ENCODE measurements at places on chromosomes 1 and 21.

GRCh38 chr1:31799895-31800673, 15.7 kb downstream of the SPOCD1 start:
- DNase-seq, result no peak

DNA sequence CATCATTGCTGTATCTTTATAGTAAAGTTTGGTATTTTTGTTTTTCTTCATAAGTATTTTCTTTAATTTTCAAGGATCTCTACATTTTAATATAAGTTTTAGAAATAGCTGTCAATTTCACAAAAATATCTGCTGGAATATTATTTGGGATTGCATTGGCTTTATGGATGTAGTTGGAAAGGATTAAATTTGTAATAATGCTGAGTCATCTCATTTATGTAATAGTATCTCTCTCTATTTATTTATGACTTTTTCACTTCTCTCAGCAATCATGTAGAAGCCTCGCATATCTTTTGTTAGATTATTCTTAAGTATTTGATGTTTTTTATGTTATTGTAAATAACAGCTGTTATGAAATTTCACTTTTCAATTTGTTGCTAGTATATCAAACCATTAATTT, 223.1 kb upstream of the POGK start:
- no peak for DNase-seq

GRCh38 chr1:110728388-110729001, 53.8 kb upstream of the KCNA3 start:
- DNase-seq, result no peak

DNA sequence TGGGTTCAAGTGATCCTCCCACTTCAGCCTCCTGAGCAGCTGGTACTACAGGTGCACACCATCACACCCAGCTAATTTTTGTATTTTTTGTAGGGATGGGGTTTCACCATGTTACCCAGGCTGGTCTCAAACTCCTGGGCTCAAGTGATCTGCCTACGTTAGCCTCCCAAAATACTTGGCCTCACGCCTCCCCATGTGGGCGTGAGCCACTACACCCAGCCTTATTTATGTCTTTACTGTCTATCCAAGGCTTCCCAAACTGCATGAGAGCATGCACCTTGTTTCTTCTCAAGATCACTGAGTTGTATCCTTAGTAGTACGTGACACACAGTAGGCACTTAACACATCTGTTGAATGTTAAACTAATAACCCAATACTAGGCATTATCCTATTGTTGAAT, 14.2 kb downstream of the WASF2 start:
- no peak for DNase-seq

GRCh38 chr1:170307426-170307825, 161.7 kb downstream of the NTMT2 start:
- DNase-seq, result no peak

GRCh38 chr1:58721247-58721820, 21.5 kb upstream of the MYSM1 start:
- no peak for DNase-seq

GRCh38 chr1:4169991-4170390, 269.9 kb upstream of the C1orf174 start:
- DNase-seq, result no peak

- no peak for DNase-seq
These were observed 662.9 kb downstream of the PLPP3 start for GRCh38 chr1:55916481-55916880.

GRCh38 chr1:17308593-17308992, 596 bp downstream of the PADI4 start:
- no peak for DNase-seq

DNA sequence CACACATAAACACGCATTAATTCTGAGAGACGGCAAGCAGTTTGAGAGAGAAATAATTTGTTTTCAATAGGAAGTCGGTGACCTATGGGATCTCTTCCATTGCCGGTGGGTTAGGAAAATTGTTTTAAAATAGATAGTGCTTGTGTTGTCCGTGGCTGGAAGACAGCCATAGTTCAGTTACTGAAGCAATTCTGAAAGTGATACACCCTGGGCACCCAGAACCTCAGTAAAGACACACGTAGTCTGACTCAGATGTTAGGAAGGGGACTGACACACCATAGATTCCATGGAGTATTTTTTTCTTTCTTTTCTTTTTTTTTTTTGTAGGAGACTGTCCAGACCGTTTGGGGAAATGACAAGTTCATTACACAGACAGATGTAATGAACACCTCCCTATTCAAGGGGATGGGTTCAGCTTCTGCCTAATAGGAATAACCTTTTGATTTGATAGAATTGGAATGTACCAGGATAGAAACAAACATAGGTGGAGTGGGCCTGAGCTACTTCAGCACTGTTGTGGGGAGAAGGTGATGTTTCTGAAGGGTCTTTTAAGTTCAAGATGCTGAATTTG, 1.6 kb downstream of the C1orf21 start:
- DNase-seq, result no peak

DNA sequence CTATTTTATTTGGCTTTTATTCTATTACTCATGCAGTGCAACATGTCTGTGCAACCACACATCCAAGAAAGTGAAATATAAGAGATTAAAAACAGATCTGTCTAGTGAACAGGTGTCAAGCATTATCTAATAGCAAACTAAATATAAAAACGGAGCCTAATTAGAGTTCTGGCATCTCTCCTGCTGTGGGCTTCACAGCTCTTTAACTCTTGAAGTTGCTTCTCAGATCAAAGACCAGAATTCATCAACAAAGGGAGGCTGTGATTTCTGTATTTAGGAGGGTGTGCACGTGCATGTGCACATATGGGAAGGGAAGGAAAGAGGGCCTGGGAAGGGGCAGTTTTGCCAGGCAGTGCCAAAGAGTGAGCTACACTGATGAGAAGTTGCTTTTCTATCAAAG, 81.0 kb downstream of the MIS18A start:
- no peak for DNase-seq

DNA sequence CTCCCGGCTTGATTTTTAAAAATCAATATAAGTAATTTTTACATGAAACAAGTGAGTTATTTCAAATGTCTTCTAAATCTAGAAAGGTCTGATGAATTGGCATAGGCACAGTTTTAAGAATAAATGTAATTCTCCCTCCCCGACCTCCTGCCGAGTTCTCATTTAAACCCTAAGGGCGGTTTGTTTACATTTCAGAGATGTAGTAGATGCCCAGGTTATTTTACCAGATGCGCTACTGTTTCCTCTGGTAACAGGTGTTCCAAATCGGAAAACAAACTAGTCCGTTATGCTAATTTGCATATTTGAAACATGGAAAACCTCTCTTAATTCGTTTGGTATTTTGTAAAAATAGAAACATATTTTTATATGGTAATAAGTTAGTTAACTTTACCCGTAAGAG, 53.8 kb upstream of the CFAP126 start:
- no peak for DNase-seq

DNA sequence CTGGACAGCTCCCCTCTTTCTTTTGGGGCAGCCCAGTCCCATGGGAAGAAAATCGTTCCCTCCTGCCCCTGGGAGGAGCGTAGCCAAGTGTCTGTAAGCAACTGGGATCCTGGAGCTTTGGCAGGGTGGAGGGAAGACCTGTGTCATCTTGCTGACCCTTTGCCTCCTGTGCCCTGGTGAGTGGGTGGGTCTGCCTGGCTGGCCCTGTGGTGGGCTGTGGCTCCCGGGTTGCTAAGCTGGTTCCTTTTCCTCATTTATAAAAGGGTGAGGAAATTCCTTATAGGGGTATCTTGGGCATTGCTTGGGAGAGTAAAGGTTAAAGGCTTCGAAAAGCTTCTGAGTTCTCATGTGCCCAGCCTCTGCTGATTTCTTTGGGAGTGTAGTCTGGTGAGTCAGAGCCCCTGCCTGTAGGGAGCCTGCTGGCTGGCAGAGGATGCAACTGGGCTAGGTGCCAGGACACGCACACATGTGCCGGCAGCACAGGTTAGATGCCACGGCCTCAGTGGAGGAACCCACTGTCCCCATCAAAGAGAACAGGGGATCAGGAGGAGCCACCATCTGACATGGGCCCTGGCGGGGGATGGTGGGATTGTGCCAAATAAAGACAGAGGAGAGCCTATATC, 85.2 kb downstream of the ARHGEF10L start:
- DNase-seq, result no peak

DNA sequence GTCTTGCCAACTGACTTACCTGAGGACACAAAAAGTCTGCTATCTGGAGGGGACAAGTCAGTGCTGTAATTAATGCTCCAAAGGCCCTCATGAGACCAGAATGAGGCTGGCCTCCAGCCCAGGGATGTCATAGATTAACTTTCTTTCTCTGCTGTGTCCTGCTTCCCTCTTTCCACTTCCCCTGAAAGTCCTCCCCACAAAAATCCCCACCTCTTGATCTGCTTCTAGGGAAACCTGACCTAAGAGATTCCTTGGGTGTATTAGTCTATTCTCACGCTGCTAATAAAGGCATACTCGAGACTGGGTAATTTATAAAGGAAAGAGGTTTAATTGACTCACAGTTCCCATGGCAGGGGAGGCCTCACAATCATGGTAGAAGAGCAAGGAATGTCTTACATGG, 39.2 kb downstream of the RUNX3 start:
- DNase-seq, result no peak

GRCh38 chr1:244344001-244344400, 107.7 kb downstream of the ADSS2 start:
- no peak for DNase-seq

DNA sequence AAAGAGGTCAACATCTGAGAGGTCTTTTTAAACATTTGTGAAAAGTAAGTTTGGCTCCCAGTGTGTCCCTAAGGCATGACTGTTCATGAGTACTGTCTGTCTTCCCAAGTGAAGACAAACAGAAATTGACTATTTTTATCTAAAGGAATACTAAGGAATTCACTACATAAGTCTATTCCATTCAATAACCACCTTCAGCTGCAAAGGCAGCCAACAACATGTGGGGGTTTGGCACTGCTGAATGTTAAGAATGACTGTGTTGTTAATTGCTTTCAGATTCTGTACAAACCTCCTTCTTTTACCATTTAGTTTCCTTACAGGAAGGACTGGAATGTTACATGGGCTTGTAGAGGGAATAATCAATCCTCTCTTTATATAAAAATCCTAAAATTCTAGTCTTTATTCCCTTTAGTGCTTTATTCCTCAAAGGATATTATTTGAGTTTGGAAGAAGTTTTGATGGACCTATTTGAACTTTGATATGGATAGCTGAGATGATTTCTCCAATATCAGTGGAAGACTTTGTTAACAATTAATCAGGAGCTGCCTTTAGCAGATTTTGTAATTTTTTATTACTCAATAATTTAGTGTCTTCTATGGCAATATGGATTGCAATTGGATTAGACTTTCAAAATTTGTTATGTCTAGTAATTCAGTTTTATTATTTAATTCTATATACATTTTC, 201.7 kb upstream of the CHRM3 start:
- DNase-seq, result no peak

- no peak for DNase-seq
These were observed 548.1 kb downstream of the BRINP3 start for GRCh38 chr1:189929501-189930099.

DNA sequence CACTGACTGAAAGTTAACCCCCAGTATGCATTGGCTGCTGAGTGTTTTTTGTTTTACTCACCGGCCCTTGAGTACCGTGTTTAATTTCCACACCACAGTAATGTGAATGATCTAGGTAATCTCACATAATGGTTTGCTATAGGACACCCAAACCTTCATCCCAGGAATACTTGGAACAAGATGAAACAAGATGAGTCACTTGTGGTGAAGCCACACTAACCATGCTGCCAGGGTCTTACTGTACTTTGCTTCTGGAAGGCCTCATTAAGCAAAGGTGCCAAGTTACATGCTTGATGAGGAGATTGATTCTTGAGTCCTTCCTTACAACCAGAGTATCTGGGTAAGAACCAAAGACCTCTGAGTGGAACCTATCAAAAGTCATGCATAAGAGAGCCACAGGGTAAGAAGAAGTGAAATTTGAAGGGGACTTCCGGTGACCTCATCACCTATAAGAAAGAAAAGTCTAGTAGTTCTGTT, 163.3 kb downstream of the NRIP1 start:
- no peak for DNase-seq

DNA sequence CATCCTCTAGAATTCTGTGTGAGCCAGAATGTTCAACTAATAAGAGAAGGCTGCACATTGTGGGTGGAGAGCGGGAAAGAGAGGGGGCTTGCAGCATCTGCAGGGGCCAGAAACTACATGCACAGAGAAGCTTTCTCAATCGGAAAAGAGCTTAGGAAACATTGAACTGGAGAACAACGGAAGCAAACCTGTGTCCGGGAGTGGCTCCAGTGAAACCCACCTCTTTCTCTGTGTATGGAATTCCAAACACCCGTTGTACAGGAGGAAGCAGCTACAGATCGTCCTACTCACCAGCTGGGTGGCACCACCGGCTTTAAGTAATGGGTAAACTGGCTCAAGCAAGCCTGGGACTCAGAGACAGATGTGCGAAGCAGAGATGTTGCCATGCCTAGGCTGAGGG, 14.0 kb upstream of the CSF1 start:
- DNase-seq, result no peak

DNA sequence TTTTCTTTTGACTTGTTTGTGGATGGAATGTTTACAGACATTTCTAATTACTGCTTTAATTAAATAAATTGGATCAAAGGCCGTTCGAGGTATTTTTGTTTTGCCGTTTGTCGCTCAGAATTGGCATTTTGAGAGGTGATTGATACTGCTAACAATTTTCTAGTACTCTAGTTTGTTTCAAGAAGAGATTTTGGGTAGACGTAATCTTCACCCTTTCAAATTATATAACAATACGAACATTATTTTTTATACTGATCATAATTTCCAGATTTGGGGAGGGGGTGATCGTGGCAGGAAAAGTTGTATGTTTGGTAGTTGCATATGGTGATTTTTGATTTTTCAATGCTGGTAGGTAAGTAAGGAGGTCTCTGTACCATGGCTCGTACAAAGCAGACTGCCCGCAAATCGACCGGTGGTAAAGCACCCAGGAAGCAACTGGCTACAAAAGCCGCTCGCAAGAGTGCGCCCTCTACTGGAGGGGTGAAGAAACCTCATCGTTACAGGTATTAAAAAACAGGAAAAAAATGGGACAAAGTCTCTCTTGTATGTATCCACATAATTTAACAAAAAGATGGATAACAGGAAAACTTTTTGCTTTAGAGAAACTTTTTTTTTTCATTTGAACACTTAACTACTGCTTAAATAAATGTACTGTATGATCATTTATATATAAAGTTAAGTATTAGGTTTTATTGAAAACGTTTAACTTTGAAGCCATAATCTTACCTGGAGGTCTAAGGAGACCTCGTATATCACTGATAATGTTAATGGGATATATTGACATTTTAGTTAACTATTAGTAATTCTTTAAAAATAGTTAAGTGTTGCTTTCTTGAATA, 1.7 kb downstream of the H3-3A start:
- no peak for DNase-seq

GRCh38 chr1:59169703-59170102, 127.2 kb upstream of the FGGY start:
- no peak for DNase-seq
